ENCODE measurements at places on chromosomes 16 and 17. TPM values are rescaled to one million over a fixed set of nuclear protein-coding genes. Genes with fewer than 3 reads are reported as not detected.

- DNase-seq = no peak
Observed at GRCh38 chr16:82824408-82824807, 197.6 kb downstream of the CDH13 start.

- no peak for DNase-seq
Observed at GRCh38 chr16:49923411-49923810, 67.5 kb upstream of the ZNF423 start.

GRCh38 chr17:49244839-49245238 lies 14.3 kb upstream of the PHOSPHO1 start:
- no peak for DNase-seq

DNA sequence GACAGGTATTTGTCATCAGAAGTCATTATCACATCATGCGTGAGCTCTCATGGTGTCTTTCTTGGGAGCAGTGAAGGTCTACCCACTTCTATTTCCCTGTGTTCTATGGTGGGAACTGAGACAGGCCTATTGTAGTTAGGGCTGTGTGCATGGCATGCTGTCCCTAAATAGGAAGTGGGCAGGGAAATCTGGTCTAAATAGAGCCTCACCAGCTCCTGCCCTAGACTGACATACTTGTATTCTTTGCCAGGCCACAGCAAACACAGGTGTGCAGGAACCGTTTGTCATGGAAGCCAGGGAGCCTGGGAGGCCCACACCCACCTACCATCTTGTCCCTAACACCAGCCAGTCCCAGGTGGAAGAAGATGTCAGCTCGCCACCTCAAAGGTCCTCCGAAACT lies 10.1 kb downstream of the SLC7A6 start:
- no peak for DNase-seq

- no peak for DNase-seq
Observed at GRCh38 chr16:3953728-3954410, 73.4 kb upstream of the CREBBP start.

- peak; percentile 76 for DNase-seq
Observed at GRCh38 chr16:3282103-3282729, 1.1 kb upstream of the ZNF263 start.

TBC1D3I gene
- 1.7 TPM for polyA plus RNA-seq

ZPBP2 gene
- polyA plus RNA-seq = not detected
